ENCODE measurements at places on chromosomes 5 and 9.

GRCh38 chr9:96025995-96026602 lies 150.6 kb downstream of the ERCC6L2 start:
- no peak for DNase-seq

DNA sequence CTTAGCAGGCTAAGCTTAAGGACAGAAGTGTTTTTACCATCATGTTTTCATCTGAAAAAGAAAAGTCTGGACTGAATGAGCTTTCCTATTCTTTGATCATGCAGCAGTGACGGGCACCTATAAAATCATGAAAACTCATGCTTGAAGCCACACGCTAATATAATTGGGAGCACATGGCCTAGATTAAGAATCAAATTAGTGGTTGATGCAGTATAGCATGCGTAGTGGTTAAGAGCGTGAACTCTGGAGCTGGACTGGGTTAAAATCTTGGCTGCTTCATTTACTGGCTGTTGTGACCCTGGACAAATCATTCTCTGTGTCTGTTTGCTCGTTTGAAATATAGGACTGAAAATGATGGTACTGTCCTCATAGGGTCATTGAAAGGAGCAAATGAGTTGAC lies 49.9 kb upstream of the IL13 start:
- DNase-seq, result no peak

- DNase-seq, result no peak
Measured at GRCh38 chr9:109442716-109443115, 55.4 kb downstream of the PTPN3 start.

DNA sequence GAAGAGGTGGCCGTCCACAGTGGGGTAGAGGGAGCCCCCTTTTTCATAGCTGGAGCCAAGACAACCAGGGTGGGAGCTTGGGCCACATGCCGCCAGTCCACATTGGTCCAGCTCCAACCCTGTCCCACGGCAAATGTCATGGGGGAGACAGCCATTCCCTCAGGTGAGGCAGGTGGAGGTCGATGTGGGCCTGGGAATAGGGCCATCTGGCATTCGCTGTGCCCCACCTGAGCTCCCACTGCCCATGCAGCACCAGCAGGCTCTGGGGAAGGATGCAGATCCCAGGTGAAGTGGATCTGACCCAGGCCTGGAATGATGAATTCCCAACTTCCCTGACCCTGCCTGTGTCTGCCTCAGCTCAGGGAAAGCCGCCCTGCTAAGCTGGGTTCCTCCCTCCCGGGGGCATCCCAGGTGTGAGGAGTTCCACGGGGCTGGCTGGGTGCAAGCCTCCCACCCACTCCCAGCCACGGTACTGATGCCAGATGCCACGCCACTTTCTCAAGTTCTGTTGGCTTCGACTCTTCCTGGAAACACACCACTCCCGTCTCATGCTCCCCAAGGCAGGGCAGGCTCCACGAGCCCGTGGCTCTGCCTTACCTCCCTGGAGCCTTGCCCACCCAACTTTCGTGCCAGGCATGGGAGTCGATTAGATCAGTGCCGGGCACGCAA lies 25.2 kb upstream of the FCN2 start:
- DNase-seq, result no peak

GRCh38 chr9:36093384-36093783 lies 43.1 kb upstream of the GLIPR2 start:
- no peak for DNase-seq

GRCh38 chr9:27701016-27701415 lies 127.7 kb upstream of the C9orf72 start:
- no peak for DNase-seq

GRCh38 chr5:174617285-174617684 lies 107.1 kb upstream of the MSX2 start:
- no peak for DNase-seq

- no peak for DNase-seq
Measured at GRCh38 chr9:98767915-98768314, 28.4 kb downstream of the ANKS6 start.

DNA sequence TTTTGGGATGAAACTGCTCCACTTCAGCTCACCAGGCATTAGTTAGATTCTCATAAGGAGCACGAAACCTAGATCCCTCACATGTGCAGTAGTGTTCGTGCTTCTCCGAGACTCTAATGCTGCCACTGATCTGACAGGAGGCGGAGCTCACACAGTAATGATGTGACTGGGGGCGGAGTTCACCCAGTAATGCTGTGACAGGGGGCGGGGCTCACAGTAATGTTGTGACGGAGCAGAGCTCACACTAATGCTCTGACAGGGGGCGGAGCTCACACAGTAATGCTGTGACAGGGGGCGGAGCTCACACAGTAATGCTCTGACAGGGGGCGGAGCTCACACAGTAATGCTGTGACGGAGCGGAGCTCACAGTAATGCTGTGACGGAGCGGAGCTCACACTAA lies 27.1 kb upstream of the LRRC14B start:
- DNase-seq, result no peak

DNA sequence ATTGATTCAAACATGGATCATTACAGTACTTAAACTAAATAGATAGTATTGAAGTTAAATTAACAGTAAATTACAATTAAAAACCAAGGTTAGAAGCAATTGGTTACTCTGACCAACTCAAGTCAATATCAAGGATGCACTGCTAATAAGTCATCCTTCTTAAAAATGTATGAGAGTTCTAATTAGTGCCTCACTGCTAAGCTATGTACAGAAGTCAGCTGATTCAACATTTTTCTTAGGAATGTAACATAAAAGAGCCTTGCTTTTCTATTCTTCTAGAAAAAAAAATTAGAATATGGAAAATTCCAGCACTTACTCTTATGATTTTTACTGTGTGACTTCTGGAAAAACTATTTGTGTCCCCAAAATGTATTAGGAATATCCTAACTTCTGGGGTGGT lies 75.7 kb upstream of the FBN2 start:
- DNase-seq, result peak; percentile 41

- no peak for DNase-seq
Measured at GRCh38 chr5:150009671-150010387, 9.3 kb downstream of the HMGXB3 start.
